BJ (cell line): ENCODE measurements at places on chromosomes 13 and 19.

GRCh38 chr19:32876236-32876918, 6.8 kb upstream of the SLC7A9 start:
- DNase-seq, result no peak

- DNase-seq, result peak; percentile 0
Measured at GRCh38 chr13:70568571-70568970, 460.3 kb upstream of the KLHL1 start.

DNA sequence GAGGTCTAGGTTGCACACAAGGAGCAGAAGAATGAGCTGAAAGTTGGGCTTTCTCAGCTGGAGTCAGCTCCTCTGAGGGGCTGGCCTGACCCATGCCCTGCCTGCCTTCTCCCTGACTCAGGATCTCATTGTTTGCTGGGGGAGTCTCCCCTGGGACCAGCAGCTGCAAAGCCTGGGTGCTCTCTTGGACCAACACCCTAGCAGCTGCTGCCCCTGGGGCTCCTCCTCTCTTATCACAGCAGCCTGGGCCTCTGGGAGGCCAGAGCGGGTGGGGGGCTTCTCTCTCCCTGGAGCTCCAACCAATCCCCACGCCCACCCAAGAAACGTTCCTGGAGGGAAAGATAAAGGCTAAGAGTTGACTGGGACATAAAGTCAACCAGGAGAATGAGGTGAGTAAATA, 1.6 kb upstream of the FCGBP start:
- DNase-seq, result no peak

DNA sequence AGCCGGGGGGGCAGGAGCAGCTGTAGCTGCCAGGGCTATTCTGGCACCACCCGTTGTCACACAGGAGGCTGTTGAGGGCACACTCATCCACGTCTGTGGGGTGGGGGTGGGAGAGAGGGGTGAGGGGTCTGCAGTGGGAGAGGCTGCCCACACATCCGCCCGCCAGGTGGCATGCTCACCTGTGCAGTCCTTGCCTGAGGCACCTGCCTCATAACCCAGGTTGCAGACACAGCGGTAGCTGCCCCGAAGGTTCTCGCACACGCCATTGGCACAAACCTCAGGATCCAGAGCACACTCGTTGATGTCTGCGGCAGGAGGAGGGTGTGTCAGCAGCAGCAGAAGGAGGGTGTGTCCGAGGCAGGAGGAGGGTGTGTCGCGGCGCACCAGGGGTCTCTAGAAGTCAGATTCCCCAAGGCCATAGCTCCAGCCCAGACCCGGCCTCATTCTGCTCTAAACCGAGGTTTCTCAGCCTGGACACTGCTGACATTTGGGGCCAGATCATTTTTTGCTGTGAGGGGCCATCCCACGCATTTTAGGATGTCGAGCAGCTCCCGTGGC, 20.3 kb downstream of the FBN3 start:
- DNase-seq, result no peak

GRCh38 chr13:37070145-37070695, 10.7 kb upstream of the SUPT20H start:
- no peak for DNase-seq

- no peak for DNase-seq
Measured at GRCh38 chr19:34480971-34481841, at the start of gene WTIP. WTIP (plus strand) TSS chr19:34481758; CDS start chr19:34481975, 217 bp downstream.

DNA sequence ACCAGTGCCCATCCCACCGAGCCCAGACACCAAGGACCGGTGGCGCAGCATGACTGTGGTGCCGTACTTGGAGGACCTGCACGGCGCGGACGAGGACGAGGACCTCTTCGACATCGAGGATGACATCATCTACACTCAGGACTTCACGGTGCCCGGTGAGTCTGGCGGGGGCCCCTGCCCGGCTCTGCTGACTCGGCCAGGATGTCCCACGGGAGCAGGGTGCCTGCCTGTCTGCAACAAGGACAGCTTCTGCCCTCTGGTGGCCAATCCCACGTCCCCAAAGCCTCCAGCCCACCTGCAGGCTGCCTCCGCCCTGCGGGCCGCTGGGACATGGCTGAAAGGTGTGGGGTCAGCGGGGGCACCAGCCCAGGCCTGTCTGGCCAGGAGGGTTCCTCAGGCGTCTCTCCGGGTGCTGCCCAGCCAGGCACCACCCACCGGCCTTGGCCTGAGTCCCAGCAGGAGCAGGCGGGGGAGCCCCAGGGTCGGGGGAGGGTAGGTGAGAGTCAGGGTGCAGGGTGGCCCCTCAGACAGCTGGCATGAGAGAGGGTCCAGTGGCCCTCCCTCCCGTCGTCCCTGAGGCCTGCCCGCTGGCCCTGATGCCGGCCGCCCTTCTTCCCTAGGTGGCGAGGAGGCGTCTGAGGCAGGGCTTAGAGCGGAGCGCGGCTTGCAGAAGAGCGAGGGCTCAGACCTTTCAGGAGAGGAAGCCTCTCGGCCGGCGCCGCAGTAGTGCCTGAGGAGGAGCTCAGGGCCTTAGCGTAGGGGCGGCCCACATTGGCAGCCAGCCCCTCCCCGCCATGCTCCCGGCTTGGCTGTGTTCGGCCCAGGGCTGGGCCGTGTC, 14.6 kb downstream of the CBARP start:
- DNase-seq, result no peak

GRCh38 chr19:31408460-31409124, 59.4 kb upstream of the TSHZ3 start:
- peak; percentile 57 for DNase-seq

DNA sequence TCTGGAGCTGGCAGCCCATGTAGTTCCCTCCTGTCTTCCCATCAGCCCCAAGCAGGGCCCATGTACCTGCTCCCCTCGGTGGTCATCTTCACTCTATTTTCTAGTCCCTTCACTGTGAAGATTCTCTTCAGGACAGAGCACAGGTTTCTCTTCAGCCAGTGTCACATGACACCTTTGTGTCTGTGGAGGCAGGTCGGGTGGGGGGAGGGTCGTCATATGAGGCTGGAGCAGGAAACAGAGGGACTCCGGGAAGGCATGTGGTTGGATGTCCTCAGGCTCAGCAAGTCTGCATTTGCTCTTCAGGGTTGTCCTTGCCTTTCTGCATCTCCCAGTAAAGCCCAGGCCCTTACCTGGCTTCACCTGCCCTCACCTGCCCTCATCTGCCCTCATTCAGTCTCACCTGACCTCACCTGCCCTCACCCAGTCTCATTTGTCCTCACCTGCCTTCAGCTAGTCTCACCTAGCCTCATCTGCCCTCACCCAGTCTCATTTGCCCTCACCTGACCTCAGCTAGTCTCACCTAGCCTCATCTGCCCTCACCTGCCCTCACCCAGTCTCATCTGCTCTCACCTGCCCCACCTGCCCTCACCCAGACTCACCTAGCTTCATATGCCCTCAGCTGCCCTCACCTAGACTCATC, 120.3 kb downstream of the ZDHHC20 start:
- no peak for DNase-seq

GRCh38 chr19:48629297-48629598, 7.9 kb downstream of the DBP start:
- no peak for DNase-seq

GRCh38 chr19:1422360-1422759, 15.0 kb downstream of the DAZAP1 start:
- no peak for DNase-seq

GRCh38 chr13:44153496-44153895, 220.1 kb upstream of the SERP2 start:
- no peak for DNase-seq

- DNase-seq, result no peak
Measured at GRCh38 chr19:46144756-46145155, 3.3 kb upstream of the IGFL2 start.

- no peak for DNase-seq
Measured at GRCh38 chr19:58364146-58364545, 1.6 kb upstream of the ZNF497 start.

DNA sequence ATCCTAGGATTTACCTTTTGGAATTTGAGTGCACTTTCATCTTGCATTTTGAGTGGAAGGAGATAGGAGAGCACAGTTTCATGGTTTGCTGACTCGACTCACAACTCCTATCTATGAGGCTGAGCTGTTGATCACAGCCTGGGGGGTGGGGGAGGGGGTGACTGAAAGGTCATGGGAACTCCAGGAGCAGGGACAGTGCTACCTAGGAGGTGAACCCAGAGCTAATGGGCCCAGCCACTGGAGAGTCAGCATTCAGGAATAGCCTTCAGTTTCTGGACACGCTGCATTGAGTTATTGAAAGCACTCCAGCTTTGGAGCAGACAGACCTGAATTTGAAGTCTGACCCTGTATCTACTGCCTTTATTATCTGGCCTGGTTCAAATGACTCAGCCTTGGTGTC, 339.9 kb downstream of the SLC7A1 start:
- no peak for DNase-seq
